Naive thymus-derived CD4-positive, alpha-beta T cell (primary cell): ENCODE measurements at places on chromosomes 6 and 20. TPM values are rescaled to one million over a fixed set of nuclear protein-coding genes. Genes with fewer than 3 reads are reported as not detected.

Gene SLC17A9
- 7.0 TPM for total RNA-seq

Gene RAET1G
- total RNA-seq, result not detected

Gene ARG1
- not detected for total RNA-seq

Gene ESR1
- 5.2 TPM for total RNA-seq

Gene OOEP
- 0.41 and 1.2 TPM in 2 replicates for total RNA-seq

Gene MYLK4
- 0.44 TPM for total RNA-seq
